Activated CD8-positive, alpha-beta memory T cell treated with anti-CD3 and anti-CD28 coated beads for 1 hour (primary cell): ENCODE measurements at places on chromosomes 4 and X.

DNA sequence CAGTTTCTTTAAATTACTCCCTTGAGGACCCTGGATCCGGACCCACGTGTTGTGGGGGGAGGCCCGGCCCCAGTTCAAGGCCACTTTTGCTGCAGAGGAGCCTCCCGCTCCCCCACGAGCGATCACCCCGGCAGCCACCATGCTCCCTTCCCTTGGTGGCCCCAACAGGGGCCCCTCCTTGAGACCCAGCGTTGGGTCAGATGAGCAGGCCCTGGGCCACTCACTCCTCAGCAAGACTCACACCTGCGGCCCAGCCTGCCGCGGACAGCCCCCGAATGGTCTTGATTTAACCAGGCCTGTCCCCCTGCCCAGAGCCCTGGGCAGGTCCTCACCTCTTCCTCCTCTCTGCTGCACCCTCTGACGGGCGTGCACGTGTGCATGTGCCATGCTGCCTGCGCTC, 4.3 kb downstream of the CPLX1 start:
- DNase-seq = no peak

DNA sequence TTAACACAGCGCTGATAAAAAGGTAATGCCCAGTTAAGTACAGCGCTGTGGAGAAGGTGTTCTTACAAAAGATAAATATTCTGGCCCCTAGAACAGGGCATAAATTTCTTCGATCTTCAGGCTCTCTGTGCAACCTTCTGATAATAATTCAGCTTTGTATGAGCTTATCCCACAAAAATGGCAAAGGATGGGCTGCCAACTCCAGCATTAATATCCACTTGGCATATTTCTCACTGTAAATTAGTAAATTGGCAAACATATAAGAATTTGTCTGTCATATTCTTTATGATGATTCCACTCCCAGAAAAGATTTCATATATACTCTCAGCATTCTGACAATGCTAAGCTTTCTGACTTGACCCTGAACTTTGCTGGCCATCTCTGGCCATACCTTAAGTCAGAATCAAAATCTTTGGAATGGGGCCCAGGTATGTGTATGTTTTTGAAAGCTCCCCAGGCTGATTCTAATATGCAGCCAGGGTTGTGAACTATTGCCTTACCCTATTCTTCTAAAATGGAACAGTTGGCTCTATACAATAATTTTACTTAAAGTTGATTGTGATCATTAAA, 134.8 kb downstream of the FRYL start:
- no peak for DNase-seq

- DNase-seq = no peak
Measured at GRCh38 chr4:173434231-173434630, 35.3 kb upstream of the SCRG1 start.

GRCh38 chr4:125011646-125012045, 299.1 kb upstream of the ANKRD50 start:
- no peak for DNase-seq

GRCh38 chr4:110361921-110362320, 114.0 kb upstream of the ENPEP start:
- no peak for DNase-seq

DNA sequence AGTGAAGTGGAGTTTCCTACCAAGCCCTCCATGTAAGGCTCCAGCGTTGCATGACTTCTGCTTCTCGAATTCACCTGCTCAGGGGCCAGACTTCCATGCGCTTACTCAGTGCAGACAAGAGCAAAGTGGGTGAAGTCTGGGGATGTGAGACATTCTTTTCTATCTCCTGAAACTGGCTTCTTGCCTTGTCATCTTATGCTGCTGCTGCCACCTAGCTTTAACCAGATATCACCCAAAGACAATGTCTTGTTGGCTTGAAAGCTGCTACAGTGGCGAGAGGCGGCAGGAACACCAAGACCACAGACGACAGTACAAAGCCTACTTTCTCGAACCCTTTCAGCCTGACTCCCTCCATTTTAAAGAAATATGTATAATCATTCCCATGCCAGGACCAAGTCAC, 103.6 kb upstream of the ADGRG2 start:
- no peak for DNase-seq

DNA sequence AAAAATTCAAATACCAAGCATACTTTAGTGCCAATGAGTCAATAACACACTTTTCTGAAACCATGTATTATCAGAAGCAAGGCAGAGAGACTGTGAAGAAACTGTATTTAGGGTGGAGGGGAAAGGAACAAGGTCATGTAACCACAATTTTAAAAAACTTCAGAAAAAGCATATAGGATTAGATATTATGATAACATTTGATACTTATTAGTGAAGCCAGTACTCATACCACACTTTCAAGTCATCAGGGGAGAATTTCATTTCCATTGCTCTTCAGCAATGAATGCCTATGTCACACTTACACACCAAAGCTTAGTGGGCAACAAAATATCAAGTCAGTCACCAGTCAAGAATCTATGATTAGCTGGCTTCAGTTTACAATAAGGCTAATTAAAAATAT, 602.2 kb downstream of the IL15 start:
- DNase-seq = no peak

GRCh38 chr4:40614031-40614430, 15.6 kb downstream of the RBM47 start:
- DNase-seq = no peak

DNA sequence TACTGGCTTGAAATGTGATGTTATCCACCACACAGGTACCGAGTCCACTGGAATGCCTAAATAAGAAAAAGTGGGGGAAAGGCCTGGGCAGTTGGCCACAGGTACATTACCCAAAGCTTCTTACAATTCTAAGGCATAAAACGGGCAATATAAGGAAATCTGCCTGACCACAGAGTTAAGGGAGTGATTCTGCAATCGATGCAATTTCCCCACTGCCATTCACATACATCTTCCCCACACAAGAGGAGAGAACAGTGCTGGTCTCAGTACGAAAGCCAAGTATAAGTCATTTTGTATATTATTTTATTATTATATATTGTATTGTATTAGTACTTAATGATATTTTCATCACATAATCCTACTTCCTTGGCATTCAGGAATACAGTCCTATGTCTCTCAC, 30.6 kb downstream of the RFC1 start:
- no peak for DNase-seq

DNA sequence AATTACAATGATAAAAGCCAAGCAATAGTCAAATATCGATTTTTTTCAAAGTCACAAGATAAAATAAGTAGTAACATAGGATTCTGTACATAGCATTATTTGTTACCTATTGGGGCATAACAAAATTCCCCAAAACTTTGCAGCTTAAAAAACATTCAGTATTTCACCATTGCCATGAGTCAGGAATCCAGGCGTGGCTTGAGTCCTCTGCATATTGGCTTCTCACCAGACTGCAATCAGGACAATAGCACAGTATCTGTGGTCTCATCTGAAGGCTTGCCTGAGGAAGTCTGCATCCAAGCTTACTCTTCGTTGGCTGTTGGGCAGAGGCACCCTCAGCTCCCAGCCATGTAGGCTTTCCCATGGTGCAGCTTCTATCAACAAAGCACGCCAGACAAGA, 6.2 kb upstream of the CTBP1 start:
- no peak for DNase-seq

- DNase-seq = no peak
Measured at GRCh38 chr4:2104556-2105345, 45.6 kb downstream of the NAT8L start.

DNA sequence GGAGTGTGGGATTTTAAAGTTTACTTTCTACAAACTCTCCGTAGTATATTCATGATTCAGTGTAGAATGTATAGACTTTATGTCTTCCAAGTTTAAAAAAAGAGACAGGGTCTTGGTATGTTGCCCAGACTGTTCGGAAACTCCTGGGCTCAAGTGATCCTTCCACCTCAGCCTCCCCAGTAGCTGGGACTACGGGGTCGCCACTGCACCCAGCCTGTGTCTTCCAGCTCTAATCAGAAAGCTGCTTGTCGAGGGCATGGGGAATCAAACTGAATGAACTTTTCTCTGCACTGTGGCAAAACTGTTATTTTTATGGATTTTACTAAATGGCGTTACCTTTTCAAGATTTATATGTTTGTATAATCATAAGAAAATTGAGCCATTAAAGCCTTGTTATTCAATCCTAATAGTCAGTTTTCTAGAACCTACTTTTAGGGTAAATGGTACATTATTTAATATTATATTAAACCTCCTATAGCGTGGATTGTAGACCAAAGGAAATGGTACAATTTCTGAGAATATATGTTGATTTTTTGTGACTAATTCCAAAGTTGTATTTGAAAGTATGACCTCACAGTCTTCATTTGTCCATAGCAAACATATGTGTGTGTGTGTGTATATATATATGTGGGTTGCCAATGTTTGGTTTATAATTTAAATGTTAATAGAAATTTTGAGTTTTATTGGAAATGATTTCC, 1.1 kb downstream of the BLOC1S4 start:
- no peak for DNase-seq

DNA sequence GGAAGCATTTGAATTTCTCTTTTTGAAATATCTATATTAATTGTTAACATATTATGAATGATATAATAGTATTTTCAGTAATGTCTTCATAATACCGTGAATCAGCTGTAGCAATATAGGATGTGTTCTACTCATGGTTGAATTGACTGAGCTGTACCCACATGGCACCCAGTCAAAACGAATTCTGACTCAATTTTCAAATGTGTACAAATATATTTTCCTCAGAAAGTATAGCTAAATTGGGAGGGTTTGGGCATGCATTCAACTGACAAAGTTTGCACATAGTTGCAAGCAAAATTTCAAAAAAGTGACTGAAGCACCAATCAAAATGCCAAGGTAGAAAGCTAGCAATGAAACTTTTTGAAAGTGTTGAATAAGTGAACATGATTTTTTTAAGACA, 188.9 kb downstream of the NAF1 start:
- no peak for DNase-seq

GRCh38 chr4:165383591-165384073, 4.8 kb downstream of the CPE start:
- no peak for DNase-seq

DNA sequence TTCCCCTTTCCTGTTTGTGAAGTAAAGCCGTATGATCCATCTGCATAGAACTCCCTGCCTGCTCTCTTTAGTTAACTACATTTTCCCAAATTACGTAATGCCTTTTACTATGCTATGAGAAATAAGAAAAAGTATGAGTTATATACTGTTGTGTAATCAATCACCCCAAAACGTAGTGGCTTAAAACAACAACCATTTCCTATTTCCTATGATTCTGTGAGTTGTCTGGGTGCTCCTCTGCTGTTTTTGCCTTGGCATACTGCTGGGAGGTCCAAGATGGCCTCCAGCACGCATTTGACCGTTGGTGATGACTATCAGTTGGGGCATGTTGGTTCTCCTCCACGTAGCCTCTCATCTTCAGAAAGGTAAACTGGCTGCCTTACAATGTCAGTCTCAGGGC, 39.8 kb downstream of the BBS12 start:
- no peak for DNase-seq

GRCh38 chrX:77938083-77938680, 27.7 kb downstream of the ATP7A start:
- DNase-seq = no peak

DNA sequence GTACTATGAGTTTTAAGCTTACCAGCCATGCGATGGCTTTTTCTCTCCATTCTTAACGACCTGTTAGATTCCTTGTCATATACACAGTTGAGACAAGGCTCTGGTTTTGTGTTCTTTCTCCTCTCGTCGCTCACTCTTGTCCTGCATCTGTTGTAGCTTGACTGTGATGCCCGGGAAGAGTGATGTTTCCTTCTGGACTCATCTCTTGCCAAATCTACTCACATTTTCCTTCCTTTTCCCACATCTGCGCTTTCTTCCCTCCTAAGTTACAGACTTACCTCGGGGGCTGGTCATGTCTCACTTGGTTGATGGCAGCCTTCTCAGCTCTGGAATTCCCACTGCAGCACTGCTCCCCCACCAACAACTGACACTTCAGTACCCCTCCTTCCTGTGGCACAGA, 4.8 kb upstream of the MAP7D3 start:
- DNase-seq = no peak
